ENCODE measurements at places on chromosomes 7 and 10.

DNA sequence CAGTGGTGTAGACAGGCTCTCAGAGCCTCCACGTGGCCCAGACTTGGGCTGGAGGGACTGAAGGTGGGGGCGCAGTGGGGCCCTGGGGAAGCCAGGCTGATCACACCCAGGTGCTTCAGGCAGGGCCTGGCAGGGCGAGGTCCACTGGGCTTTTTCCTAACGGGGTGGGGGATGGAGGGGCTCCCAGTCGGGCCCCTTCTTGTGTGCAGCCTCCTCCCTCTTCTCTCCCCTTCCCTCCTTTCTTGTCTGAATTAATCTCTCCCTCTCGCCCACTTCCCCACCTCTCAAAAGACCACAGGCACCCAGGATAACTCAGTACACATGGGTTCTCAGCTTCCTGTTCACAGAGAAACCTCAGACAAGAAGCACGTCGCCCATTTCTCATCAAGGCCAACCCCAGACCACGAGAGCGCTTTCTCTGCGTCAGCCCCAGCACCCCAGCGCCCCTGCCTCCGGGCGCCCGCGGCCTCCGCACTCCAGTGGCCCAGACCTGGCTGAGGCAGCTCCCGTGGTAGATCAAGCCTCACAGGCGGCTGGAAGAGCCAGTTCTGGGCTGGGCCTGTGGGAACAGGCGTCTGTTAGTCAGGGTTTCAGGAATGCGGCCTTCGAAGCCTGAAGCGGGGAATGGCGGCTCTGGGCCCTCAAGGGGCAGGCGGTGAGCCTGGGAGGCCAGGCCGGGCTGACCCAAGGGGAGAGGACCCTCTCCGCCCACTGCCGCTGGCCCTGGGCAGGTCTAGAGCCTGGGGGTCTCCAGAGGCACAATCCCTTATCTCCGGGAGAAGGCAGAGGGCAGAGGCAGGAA is 50.6 kb downstream of the PWWP2B start:
- peak; percentile 69 for DNase-seq

DNA sequence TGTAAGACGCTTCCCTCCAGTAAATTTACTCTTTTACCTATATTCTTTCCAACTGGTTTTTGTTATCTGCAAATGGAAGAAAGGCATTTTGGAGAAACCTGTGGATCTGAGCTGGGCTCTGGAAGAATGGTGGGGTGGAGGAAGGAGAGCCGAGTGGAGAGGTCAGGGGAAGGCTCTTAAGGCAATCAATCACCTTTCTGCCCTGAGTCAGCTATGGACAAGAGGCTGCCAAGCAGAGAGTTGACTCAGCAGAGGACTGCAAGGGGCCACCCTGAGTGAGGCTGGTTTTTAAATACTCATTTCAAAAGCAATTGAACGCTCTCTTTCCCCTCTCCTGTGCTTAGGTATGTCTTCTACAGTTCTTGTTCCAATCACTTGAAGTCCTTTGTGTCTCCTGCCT is 81.8 kb downstream of the SPAG6 start:
- no peak for DNase-seq

DNA sequence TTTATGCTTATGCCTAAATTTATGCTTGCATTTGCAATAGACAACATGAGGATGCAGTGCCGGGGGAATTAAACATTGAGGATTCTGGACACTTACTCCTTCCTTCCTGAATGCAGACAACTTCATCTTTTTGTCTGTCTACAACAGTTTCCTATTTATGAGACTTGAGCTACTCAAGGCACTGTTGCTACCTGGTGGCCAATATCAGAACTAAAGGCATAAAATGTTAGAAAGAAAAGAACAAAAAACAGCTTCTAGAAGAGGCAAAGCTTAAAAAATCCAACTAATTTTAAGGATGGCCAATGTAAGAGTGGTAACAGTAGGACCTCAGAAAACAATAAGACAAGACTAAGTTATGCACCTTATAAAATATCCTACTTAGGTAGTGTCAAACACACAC is 144.5 kb upstream of the PTN start:
- no peak for DNase-seq

DNA sequence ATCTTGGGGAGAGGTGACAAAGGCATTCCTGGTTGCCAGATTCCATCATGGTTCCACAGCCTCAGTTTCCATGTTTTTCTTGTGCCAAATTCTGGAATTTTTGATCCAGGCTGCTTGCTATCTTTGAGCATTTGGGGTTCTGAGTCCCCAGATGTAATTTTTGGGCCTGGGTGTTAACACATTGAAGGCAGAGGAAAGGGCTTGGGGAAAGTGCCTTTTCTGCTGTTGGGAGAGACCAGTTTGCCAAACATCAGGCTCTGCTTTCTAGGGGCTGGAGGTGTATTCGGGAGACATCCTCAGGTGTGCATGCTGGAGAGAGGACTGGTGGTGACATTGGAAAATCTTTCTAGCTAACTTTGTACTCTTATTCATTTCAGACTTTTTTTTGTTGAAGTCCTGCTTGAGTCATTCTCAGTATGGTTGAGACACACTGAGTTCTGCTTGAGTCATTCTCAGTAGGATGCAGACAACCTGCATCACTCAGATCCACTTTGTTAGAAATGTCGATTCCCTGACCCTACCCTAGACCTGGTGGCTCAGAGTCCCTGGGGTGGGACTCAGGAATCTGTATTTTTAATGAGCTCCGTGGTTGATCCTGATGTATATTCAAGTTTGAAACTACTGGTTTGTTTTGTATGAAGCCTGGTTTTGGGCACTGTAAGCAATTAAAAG is 101.0 kb downstream of the LRMDA start:
- DNase-seq: no peak

GRCh38 chr7:69684369-69685292 is 86.4 kb downstream of the AUTS2 start:
- no peak for DNase-seq

- no peak for DNase-seq
Observed at GRCh38 chr7:11665357-11665756, 166.6 kb downstream of the THSD7A start.

DNA sequence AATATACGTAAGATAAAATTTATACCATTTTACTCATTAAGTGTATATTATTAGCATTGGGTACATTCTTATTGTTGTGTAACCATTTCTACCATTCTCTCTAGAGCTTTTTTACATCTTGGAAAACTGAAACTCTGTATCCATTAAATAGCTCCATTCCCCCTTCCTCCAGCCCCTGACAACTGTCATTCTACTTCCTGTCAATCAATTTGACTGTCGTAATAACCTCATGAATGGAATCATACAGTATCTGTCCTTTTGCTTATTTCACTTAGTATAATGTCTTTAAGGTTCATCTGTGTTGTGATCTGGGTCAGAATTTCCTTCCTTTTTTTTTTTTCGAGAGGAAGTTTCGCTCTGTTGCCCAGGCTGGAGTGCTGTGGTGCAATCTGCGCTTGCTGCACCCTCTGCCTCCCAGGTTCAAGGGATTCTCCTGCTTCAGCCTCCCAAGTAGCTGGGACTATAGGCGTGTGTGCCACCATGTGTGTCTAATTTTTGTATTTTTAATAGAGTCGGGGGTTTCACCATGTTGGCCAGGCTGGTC is 15.6 kb downstream of the ZRANB1 start:
- no peak for DNase-seq

- DNase-seq: no peak
Observed at GRCh38 chr10:130928306-130928705, 383.2 kb downstream of the TCERG1L start.

GRCh38 chr7:24587853-24588252 is 14.6 kb downstream of the PALS2 start:
- DNase-seq: peak; percentile 41

- no peak for DNase-seq
Observed at GRCh38 chr7:17936321-17936720, 4.0 kb downstream of the SNX13 start.

Measured in memory B cell (primary cell).